ENCODE measurements at places on chromosomes 16 and 17.

GRCh38 chr17:45302649-45303173, 14.1 kb downstream of the MAP3K14 start:
- DNase-seq = no peak

- DNase-seq = peak; percentile 46
Observed at GRCh38 chr16:89602273-89602951, 11.0 kb upstream of the DPEP1 start.

GRCh38 chr16:30007378-30007895, 3.4 kb downstream of the DOC2A start:
- DNase-seq = no peak

DNA sequence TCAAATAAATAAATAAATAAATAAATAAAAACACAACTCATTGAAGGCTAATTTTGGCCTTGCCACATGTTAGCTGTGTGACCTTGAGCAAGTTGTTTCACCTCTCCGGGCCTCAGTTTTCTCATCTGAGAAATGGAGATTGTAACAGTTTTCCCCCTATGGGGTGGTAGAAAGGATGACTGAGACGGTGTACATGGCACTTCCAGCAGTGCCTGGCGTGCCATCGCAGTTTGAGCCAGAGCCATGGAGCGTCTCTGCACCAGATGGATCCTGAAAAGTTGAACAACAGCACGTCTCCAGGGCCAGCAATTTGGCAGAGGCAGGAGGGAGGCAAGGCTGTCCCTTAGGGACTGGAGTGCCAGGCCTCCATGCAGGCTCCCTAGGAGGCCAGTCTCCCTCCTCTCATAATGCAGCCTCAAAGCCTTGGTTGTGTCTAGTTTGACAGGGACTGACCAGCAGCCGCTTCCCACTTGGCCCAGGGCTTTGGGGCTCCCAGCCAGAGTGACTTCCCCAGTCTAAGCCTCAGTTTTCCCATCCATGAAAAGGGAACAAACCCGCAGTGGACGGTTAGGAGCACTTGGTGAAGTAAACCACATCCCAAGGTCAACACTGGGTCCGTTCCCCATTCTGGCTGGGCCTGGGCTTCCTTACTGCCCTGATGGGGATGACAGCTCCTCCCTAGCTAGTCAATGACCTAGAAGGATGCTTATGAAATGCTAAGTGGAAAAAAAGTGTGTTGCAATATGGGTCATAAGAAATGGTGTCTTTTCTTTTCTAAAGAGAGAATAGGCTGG, 19.3 kb downstream of the SOCS1 start:
- no peak for DNase-seq

- no peak for DNase-seq
Observed at GRCh38 chr17:76911299-76912017, 43.3 kb downstream of the MGAT5B start.

GRCh38 chr17:81511804-81512561, 616 bp downstream of the ACTG1 start:
- DNase-seq = peak; percentile 35

DNA sequence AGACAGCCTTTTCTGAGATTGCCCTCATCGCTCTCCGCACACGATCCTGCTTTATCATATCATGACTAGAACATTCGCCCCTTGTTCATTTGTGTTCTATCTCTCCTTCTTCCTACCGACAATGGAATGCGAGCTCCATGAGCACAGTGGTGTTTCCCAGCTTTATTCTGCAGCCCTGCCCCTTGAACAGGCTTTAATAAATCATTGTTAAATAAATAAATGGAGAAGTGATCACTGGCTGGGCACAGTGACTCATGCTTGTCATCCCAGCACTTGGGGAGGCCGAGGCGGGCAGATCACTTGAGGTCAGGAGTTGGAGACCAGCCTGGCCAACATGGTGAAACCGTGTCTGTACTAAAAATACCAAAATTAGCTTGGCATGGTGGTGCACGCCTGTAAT, 1063.3 kb upstream of the EEF2KMT start:
- DNase-seq = no peak

DNA sequence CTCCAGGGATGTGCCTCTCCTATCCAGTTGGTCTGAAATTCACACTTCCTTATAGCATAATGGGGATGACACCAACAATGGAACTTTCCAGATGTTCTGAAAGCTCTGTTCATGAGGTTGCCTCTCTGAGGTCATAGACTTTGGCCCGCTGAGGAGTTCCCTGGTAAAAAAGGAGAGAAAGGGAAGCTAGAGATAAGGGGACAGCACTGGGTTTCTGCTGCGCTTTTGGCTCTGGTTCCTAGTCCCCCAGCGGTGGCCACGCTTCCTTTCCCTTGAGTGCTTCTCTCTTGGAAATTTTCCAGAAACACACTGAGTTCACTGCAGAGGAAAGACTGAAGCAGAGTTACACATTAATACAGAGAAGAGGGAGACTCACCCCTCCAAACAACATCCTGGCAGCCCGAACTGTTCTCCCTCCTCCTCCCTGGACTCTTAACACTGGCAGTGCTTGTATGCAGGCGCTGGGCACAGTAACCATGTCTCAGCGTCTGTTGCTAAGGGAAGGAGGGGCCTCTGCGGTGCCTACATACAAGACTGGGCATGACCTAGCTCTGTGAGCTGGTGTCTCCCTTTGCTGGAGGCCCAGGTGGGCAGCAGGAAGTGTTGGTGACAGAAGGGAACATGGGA, at the start of gene DNAH3:
TSS of gene DNAH3 (minus strand) at position 472 of the 627 bp plus-strand sequence. CDS start 527 bp downstream, outside the sequence.
- no peak for DNase-seq

DNA sequence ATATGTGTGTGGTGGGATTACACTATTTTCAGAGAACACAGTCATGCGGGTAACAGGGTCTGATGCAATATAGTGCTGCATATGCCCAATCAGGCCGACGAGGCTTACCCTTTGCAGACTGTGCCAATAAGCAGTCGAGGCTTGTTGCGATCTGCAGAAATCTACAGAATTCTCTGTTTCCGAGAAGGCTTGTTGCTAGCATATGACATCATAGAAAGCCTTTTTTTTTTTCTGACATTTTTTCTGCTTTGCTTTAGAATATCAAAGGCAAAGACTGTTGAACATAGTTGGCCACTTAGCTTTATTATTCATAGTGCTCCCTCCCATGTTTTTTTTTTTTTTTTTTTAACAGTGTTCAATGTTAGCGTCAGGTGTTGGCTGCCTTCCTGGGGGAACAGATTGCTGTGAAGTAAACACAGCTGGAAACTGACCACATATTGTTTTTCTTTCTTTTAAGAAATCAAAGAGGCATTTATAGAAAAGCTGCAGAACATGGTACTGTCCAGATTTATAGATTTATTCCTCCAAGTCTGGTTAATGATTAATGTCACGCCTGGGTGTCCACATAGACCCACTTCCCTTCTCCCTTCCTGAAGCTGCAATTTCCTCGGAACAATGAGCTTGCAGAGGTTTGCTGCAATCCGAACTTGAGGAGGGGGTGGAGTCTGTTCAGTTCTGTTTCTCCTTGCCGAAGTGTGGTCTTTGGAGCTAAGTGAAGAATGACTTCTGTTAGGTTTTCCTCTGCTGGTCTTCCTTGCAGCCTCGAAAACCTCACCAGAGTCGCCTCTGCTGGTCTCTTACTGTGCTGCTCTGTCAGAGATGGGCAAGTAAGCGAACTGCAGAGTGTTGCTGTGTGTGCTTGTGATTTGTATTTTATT, 87.3 kb downstream of the MAP2K6 start:
- no peak for DNase-seq

Measured in CD4-positive, alpha-beta T cell treated with Interleukin-12 subunit alpha and Interleukin-12 subunit beta, for 1 hour (primary cell).